ENCODE measurements at places on chromosomes 13 and 19.

GRCh38 chr13:95184317-95184716 is 116.9 kb downstream of the ABCC4 start:
- no peak for DNase-seq

GRCh38 chr13:31797154-31797775 is 57.9 kb downstream of the RXFP2 start:
- DNase-seq: no peak

DNA sequence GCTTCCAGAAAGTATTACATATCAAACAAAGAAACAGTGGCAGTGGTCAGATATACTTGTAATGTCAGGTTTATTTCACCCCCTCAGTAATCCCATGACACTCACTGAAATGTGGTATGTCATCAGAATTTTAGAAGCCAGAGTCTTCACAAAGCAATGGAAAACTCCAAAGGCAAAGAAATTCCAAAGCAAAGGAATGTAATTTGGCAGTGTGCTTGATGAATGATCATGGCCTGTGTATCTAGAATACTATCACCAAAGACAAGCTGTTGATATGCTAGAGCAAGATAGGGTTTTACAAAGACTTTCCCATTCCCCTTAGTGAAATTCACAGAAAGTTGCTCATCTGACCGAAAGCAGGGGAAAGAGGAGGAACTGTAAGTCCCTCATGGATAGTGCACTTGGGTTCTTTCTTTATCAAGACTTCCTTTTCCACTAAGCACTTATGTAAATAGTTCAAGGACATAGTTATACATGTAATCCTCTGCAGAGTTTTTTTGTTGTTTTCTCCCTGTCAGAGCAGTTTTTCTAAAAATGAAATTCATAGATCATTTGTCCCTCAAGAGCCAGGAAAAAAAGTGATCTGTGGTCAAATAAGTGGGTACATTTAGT is 243.4 kb downstream of the NHLRC3 start:
- no peak for DNase-seq

- DNase-seq: no peak
Observed at GRCh38 chr13:98918771-98919170, 59.1 kb downstream of the DOCK9 start.

GRCh38 chr19:19618219-19619051 is at the start of gene PBX4:
Gene PBX4, minus strand, starts transcription at chr19:19618687. Its CDS starts 58 bp downstream, at chr19:19618629.
- peak; percentile 99 for DNase-seq

GRCh38 chr13:50654331-50654730 is 189.2 kb downstream of the DLEU7 start:
- no peak for DNase-seq

- DNase-seq: no peak
Observed at GRCh38 chr19:7292352-7292949, 1.8 kb downstream of the INSR start.

DNA sequence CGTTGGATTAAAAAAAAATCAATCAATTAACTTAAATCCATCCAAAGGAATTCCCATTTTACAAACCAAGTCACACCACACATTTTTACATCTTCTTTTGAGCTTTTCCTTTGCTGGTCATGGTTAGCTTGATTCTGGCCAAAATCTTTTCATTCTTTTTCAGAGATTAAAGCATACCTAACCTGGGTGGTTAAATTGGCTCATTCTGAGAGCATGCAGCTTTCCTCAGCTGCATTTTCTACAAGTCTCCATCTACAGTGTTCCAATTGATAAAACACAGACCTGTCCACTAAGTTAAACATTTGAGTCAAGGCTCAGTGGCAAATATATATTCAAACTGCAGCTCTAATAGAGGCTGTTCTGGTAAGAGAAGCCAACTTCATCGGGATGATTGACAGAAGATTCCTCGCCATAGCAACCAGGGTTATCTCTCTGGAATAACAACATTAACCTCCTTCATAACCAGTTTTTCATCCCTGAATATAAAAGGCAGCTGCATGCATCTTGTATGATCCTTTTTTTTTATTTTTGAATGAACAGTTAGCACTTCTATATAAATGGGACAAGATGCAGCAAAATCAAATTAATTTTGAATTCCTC is 106.2 kb downstream of the DNAJC15 start:
- no peak for DNase-seq

DNA sequence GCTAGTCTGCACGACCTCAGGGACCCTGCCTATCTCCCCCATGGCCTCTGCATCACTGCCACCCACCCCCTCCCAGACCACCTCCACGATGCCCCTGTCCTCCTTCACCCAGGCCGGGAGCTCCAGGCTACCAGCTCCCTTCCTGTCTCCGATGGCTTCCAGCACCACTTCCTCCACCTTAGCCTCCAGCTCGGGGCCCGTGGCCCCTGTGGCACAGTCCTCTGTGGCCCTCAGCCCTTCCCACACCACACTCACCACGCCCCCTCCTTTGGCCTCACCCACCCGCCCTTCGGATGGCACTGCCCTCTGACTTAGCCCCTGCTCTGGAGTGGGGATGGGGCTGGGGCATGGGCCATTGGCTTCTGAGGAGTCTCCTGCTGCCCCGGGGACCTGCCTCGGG is 7.2 kb downstream of the PALM3 start:
- DNase-seq: no peak

DNA sequence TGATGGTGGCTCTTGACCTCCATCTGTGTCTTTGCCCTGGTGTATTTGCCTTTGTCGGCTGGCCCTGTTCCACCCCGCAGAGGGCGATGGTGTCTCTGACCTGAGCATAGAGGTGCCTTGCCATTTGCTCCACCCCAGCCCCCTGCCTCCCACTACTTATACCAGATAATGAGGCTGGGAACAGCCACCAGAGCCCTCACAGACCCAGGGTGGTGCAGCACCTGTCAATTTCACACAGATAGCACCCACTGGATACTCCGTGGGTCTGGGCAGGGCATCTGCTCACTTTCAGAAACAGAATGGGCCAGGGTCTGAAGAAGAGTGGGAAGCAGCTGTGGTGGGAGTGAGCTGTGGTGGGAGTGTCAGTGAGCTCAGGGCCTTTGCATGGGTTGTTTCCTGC is 4.1 kb downstream of the ZNF536 start:
- no peak for DNase-seq

DNA sequence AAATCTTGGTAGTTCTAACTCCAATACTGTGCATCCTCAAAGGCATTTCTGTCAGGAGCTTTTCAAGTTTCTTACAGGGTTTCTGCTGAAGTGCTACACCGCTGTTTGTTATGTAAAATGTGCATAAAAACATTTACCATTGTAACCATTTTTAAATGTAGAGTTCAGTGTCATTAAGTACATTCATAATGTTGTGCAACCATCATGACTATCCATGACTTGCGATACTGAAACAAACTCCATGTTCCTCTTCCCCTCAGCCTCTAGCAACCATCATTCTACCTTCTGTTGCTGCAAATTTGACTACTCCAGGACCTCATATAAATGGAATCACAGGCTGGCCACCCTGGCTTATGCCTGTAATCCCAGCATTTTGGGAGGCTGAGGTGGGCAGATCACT is 14.4 kb upstream of the SLC25A42 start:
- DNase-seq: no peak

- no peak for DNase-seq
Observed at GRCh38 chr19:536031-536880, 4.7 kb downstream of the CDC34 start.

GRCh38 chr13:91594061-91594460 is 195.6 kb downstream of the GPC5 start:
- DNase-seq: no peak

GRCh38 chr13:41162151-41162550 is 29.5 kb upstream of the KBTBD6 start:
- no peak for DNase-seq

DNA sequence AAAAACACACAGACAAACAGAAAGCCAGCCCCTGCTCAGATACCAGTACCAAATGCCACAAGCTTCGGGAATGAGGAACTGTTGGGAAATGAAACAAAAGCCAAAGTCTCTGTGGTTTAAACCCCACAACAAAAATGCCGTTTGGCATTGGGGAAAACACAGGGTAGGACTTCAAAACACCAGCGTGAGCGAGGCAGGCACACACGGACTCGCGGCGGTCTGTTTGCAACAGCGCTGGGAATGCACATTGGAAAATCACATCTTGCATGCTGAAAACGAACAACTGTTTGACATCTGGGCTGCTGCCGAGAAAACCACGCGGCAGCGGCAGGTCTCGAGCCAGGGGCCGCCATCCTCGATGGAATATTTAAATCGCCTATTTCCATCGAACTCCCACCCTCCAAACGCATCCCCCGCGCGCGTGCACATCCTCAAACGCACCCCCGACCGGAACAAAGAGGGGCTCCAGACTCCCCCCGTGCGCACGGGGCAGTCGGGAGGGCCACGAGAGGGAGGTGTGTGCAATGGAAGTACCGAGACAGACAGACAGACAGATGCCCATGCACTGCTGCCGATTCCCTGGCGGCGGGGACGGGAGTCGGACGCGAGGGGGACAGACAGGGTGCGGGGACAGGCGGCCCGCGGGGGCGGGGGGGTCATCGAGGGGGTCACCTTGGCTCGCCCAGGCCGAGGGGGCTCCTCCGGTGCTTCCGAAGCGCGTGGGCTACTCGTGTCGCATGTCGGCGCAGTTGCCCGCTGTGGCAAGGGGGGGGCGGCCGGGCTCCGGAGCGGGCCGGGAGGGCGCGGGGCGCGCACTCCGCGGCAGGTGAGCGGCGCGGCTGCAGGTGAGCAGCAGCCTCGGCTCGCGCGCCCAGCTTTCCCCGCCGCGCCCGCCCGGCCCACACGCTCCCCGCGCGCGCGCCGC is at the start of gene GPR12:
Gene GPR12 (minus strand): TSS at position 880 of the 925 bp plus-strand sequence. CDS start 959 bp downstream, outside the sequence.
- no peak for DNase-seq

DNA sequence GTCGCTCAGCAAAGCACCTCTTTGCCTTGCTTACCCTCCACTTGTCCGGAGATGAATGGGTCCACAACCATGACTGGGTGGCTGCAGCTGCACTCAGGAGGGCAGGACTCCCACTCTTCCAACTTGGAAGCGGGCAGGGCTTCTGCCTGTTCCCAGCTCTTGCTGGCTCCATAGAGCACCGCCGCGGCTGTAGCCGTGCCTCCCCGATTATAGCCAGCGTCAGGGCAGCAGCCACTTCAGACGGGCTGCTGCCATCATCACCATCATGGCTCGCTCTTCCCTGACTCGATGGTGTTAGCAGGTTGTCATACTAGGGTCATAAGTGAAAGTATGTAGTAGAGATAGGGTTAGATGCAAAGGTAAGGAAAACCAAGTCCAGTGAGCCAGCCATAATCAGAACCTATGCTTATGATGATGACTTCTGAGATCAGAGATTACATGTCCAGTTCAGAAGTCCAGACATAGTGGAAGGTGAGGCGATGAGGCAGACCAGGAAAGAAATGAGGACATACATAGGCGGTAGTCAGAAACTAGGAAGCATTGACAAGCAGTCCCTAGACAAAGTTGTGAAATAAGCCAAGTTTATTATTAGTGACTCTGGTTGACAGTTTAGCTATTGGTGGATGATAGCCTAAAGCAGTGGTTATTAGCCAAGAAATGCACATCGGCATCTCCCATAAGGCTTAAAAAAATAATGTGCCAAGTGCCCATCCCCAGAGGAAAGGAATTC is 4.4 kb upstream of the INTS6 start:
- no peak for DNase-seq

- peak; percentile 85 for DNase-seq
Observed at GRCh38 chr19:6739390-6739882, at the start of gene TRIP10. Gene TRIP10, plus strand, starts transcription at chr19:6739680. Its CDS starts 82 bp downstream, at chr19:6739762.

GRCh38 chr13:111370570-111371535 is 50.4 kb downstream of the TEX29 start:
- DNase-seq: no peak

GRCh38 chr19:6564393-6564792 is 26.6 kb downstream of the CD70 start:
- no peak for DNase-seq

GRCh38 chr19:18987456-18987855 is 45.9 kb downstream of the SUGP2 start:
- no peak for DNase-seq

DNA sequence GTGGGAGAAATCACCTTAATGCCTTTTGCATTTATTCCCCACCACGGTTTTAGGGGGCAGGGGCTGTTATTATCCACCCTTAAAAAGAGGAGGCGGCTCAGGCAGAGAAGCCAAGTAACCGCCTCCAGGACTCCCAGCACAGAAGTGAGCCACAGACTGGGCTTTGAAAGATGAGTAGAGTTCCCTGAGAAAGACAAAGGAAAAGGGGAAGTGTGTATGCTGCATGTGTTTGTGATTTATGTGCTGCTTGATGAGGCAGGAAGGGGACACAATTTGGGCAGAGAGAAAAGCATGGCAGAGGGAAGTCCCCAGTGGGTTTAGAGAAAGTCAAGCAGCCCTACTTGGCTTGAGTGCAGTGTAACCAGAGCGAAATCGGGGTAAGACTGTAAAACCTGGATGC is 85.0 kb downstream of the DOCK9 start:
- no peak for DNase-seq

DNA sequence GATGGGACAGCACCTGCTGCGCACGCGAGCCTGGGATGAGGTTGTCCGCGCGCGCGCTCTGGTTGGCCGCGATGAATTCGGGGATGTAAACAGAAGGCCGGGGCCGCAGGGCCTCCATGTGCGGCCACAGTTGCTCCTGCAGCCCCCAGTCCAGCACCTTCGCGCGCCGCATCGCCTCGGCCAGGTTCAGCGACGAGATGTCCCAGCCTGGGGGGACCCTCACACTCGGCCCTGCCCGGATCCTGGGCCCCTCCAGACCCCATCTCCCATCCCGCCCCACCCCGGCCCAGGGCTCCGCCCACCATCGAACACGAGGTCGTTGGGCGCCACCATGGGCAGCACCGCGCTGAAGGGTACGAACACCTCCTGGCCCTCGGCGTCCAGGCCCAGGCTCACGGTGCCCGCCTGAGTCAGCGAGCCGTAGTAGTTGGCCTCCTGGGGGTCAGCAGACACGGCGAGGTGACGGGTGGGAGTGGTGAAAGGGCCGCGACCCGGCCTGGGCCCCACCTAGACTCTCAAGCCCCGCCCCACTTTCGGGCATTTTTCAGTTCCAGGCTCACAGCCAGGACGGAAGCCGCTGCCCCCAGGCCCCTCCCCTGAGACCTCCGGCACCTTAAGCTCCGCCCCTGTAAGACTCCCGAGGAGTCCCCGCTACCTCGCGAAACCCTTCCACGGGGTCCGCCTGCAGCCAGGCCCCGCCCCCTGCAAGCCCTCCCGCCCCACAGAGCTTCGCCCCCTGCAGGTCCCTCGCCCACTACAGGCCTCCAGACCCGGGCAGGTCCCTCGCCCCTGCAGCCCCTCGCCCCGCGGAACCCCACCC is 1.1 kb downstream of the ISYNA1 start:
- peak; percentile 88 for DNase-seq
